ENCODE measurements at places on chromosomes 7 and 10. TPM values are rescaled to one million over a fixed set of nuclear protein-coding genes. Genes with fewer than 3 reads are reported as not detected.

Gene TNS3
- 12.5 TPM for polyA plus RNA-seq

Gene HOXA4
- not detected for polyA plus RNA-seq

Gene RBP4
- not detected for polyA plus RNA-seq

Gene ZNF33A
- 25.0 TPM for polyA plus RNA-seq

Gene AZGP1
- polyA plus RNA-seq, result not detected

Gene TAS2R3
- not detected for polyA plus RNA-seq

Gene GPR37
- polyA plus RNA-seq, result not detected

Gene ANXA8L1
- not detected for polyA plus RNA-seq

Gene CRYGN
- polyA plus RNA-seq, result not detected

Gene PON1
- polyA plus RNA-seq, result not detected

Gene CLDN12
- polyA plus RNA-seq, result 0.58 TPM

Gene LRWD1
- 13.4 TPM for polyA plus RNA-seq

Gene NAPEPLD
- polyA plus RNA-seq, result 8.0 TPM

Gene ITPRID1
- polyA plus RNA-seq, result not detected

Gene NDUFA5
- polyA plus RNA-seq, result 77.9 TPM

Data from IgD-negative memory B cell (primary cell).